A549 treated with AZD2906 at 1 μM for 4 hours (cell line): ENCODE measurements at places on chromosomes 13 and 19. TPM values are rescaled to one million over a fixed set of nuclear protein-coding genes. Genes with fewer than 3 reads are reported as not detected.

The GGACT gene
- total RNA-seq = 3.5 to 5.3 TPM (median 3.9 TPM) in 5 replicates

The PRDX2 gene
- 0.59 to 1.1 TPM (median 0.74 TPM) in 5 replicates for total RNA-seq

The TCF3 gene
- 51.1 to 71.0 TPM (median 65.6 TPM) in 5 replicates for total RNA-seq

The YJEFN3 gene
- 1.6 to 4.0 TPM (median 2.9 TPM) in 5 replicates for total RNA-seq

The C1QTNF9B gene
- 0.05 TPM in 1 of 5 replicates, not detected in the others for total RNA-seq

The B3GNT8 gene
- total RNA-seq = 0.05 to 0.13 TPM (median 0.13 TPM) in 3 of 5 replicates, not detected in the others

The FBXO17 gene
- total RNA-seq = 62.2 to 79.7 TPM (median 78.0 TPM) in 5 replicates

The ZNF543 gene
- 1.3 to 2.0 TPM (median 1.4 TPM) in 5 replicates for total RNA-seq

The CACNG8 gene
- 0.47 to 0.82 TPM (median 0.75 TPM) in 5 replicates for total RNA-seq

The DAND5 gene
- total RNA-seq = 0.06 to 0.09 TPM (median 0.07 TPM) in 3 of 5 replicates, not detected in the others

The EBI3 gene
- total RNA-seq = 2.5 to 4.9 TPM (median 3.1 TPM) in 5 replicates

The KIR2DL3 gene
- not detected in 5 replicates for total RNA-seq

The MYPOP gene
- 6.4 to 10.3 TPM (median 10.1 TPM) in 5 replicates for total RNA-seq

The FOSB gene
- total RNA-seq = 8.7 to 13.2 TPM (median 10.6 TPM) in 5 replicates

The ZNF439 gene
- not detected in 5 replicates for total RNA-seq

The FBXO27 gene
- total RNA-seq = 2.8 to 5.9 TPM (median 4.2 TPM) in 5 replicates

The GPR180 gene
- 2.6 to 3.3 TPM (median 2.9 TPM) in 5 replicates for total RNA-seq

The TPP2 gene
- total RNA-seq = 12.4 to 15.9 TPM (median 14.4 TPM) in 5 replicates

The FAM216B gene
- total RNA-seq = not detected in 5 replicates

The ZNF226 gene
- total RNA-seq = 17.2 to 21.5 TPM (median 18.9 TPM) in 5 replicates

The C19orf12 gene
- total RNA-seq = 41.3 to 52.3 TPM (median 49.8 TPM) in 5 replicates

The PNMA8B gene
- total RNA-seq = not detected in 5 replicates
